Stimulated activated CD8-positive, alpha-beta memory T cell treated with anti-CD3 and anti-CD28 coated beads, Interleukin-7, amount 100 ng/mL, for 24 hours (primary cell): ENCODE measurements at places on chromosomes 4 and X.

DNA sequence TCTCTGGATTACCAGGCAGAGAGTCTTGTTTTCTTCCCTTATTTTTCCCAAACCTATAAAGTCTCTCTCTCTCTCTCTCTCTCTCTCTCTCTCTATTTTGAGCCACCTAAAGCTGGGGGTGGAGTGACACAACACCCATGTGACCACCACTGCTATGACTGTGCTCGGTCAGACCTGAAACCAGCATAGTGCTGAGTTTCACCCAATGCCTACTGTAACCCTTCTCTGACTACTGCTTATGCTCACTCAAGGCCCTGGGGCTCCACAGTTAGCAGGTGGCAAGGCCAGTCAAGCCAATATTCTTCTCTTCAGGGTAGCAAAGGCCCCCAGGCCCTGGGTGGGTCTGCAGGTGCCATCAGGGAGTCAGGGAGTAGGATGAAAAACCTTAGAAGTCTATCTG lies 114.7 kb upstream of the ARMCX2 start:
- no peak for DNase-seq

GRCh38 chr4:47831026-47831679 lies 6.7 kb downstream of the CORIN start:
- DNase-seq, result no peak

- no peak for DNase-seq
Observed at GRCh38 chr4:100286636-100287035, 96.4 kb upstream of the DDIT4L start.

DNA sequence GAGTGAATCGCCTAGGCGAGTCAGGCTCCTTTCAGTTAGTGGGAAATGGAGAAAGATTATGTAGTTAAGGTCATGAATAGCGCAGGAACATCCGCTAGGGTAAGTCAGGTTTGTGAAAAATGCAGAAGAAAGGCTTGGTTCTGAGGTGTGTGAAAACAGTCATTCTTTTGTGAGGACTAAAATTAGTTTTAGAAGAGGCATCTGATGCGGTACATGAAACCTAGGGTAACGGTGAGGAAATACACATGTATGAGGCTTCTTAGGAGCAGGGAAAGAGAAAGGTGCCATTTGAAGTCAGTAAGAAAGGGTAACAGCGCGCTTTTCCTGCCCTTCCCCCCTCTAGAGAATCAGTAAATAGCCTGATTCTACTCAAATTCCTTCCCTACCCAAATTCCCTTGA lies 570 bp upstream of the RNF128 start:
- no peak for DNase-seq

GRCh38 chr4:180465364-180465763 lies 1777.8 kb upstream of the TENM3 start:
- DNase-seq, result no peak

DNA sequence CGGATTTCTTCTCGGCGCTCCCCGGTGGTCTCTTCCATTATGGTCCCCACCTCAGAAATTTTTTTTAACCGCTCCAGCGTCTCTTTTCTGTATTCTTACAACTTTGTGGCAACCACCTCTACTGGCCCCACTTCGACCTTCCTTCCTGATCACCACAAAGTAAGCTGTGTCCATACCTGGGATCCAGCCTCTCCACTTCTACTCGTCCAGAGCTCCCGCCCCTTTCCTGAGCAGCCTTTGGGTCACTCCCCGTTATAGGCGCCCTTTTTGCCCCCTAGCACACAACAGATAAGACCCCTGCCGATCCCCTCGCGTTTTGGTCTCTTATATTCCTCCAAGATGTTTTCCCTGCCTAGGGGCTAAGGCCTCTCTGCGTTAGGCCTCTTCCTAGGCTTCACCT lies 557 bp downstream of the PIGG start:
- no peak for DNase-seq

DNA sequence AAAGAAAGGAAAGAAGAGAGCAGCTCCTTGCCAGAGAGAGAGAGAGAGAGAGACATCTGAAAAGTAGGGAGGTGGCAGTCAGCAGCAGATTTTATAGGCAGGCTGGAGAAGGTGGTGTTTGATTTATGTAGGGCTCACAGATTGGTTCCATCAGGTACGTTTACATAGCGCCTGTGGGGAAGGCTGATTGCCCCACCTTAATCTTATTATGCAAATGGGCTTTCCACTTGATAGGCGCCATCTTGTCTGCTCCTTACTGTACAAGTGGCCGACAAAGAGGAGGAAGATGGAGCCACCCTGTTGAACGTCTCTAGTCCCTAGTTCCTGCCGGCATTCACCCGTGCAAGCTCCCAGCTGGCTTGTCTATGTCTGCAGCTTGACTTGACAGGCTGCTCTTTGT lies 49.1 kb upstream of the DHRSX start:
- no peak for DNase-seq

- no peak for DNase-seq
Observed at GRCh38 chrX:44157283-44157682, 184.1 kb upstream of the NDP start.

DNA sequence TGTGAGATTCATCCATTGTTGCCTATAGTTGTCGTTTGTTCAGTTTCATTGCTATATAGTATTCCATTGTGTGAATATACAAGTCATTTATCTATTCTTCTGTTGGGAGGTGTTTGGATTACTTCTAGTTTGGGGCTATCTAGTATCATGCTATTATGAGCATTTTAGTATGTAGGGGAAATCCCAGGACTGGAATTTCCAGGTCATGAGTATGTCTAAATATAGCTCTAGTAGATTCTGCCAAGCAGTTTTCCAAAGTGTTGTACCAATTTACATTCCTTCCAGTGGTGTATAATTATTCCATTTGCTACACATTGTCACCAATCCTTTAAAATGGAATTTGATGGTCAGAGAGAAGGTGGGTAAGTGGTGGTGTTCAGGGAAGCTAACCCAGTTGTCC lies 30.1 kb downstream of the EGFL6 start:
- no peak for DNase-seq

- DNase-seq, result no peak
Observed at GRCh38 chr4:150569384-150569987, 12.5 kb upstream of the MAB21L2 start.

DNA sequence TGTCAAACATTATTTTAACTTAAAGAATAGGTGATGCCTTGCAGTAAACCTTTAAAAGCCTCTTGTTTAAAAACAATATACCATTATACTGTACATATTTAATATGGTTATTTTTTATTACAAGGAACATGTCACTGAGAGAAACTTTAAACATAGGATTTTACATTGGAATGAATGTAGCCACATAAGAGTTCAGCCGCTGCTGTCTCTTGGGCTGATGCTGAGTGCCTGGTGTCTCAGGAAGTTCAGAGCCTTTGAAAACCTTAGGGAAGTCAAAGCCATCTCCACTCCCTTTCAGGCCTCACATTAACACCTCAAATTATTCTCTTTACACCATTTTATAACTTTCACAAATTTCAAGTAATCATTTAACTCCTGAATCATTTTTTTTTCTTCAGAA lies 93.5 kb upstream of the DKK2 start:
- DNase-seq, result no peak
